Cardiac muscle cell (in vitro differentiated cells and primary cell): ENCODE measurements at places on chromosomes 7 and 10.

DNA sequence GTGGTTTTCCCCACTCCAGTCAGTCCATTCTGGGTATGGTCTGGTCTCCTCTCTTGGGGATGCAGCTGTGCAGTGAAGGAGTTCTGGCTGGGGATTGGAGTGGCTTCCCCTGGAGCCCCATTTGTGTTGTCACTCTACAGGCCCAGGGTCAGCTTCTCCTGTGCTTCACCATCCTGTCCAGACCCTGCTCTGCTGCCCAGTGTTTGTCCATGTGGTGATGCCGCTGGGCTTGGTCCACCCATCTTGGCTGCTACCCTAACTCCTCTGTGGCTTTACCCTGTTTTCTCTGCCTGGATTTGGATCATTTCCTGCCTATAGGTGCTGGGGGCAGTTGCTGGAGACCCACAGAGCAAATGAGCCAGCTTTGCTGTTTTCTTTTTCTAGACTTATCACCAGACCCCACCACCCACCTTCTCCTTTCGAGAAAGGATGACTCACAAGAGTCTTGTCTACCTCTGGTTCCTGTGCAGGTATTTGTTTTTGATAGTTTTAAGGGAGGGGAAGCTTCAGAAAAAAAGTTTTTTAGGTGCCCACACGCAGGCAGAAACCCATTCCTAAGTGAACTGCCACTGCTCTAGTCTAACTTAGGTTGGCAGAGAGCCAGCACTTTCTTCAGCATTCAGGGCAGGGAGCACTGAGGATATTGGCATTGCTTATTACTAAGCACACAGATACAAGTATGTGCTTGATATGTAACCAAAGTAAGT is 8.5 kb downstream of the ZDHHC16 start:
- DNase-seq = peak; percentile 29

GRCh38 chr10:35925493-35925892 is 283.4 kb upstream of the FZD8 start:
- no peak for DNase-seq

GRCh38 chr10:580778-581177 is 108.7 kb downstream of the DIP2C start:
- DNase-seq = no peak

GRCh38 chr7:88668591-88668990 is 90.9 kb upstream of the ZNF804B start:
- DNase-seq = no peak

- DNase-seq = peak; percentile 23
These were observed 6.2 kb downstream of the HHEX start for GRCh38 chr10:92695679-92696605.

DNA sequence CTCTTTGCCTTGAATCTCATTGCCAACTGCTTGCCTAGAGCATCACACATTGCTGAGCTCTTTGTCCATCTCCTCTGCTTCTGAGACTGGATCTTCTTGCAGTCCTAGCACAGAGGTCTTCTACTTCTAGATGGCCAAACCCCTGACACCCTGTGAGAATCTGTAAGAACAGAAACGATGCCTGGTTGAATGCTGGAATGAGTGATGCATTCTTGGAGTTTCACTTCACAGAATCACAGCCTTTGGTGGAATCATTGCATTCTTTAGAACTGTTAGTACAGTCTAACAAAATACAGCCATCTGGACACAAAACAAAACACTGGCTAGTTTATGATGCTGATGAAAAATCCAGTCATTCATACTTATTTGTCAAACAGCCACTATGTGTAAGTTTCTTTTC is 141.7 kb upstream of the ITGB1 start:
- no peak for DNase-seq

GRCh38 chr7:116211913-116212596 is 1.7 kb downstream of the TES start:
- peak; percentile 57 for DNase-seq

GRCh38 chr7:93629291-93629801 is 54.8 kb upstream of the CALCR start:
- no peak for DNase-seq

- peak; percentile 6 for DNase-seq
These were observed 364.6 kb upstream of the PODXL start for GRCh38 chr7:131921016-131921415.

DNA sequence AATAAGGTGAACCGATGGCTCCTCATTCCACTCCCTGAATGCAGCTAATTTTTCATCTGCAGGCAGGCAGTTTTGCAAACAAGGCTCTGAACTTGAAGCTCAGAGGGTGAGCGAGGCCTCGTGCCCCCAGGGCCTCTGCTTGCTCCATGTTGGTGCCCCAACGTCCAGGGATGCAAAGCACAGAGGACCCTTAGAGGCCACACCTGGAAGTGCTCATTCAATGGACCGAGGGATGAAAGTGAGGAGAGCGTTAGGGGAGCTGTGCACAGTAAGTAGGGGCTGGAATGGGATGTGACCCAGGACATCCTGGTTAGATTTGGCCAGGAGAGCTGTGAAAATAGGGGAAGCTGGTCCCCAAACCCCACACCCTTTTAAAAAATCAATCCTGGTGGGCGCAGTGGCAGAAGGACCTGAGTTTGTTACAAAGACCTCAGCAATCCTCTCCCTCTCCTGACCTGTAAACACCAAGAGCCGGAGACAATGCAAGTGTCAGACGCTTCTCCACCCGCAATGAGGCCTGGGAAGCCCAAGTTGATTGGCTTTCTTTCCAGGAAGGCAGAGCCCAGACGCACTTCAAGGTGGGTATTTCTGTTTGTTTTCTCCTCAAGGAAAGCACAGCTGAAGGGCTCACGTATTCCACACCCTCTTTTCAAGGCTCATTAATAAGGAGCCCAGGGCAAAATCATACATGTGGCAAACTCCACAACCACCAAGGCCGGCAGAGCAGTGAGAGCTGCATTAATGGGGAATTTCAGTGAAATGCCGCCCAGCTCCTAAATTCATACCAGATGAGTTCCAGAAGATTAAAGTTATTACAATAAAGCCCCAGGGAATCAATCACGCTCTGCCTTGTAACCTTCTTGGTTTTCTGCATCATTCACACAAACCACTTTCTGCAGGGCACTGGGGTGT is 14.1 kb upstream of the CXCL12 start:
- no peak for DNase-seq

GRCh38 chr7:95874541-95875265 is 102.3 kb downstream of the DYNC1I1 start:
- DNase-seq = no peak

DNA sequence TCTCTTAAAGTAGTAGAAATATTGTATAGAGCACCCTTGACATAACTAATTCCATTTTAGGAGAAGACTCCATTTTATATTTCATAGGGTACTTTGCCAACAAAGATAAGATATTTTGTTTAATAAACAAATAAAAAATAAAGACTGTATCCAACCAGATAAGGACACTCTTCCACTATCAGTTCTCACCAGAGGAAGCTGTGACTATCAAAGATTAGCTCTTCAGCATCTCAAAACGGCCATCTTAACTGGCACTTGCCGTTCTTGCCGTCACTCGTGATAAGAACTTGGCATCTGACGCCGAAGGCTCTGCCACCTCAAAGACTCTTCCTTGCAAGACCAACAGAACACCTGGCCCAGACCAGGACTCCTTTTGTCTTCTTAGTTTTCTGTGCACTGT is 26.3 kb upstream of the AKR1B1 start:
- DNase-seq = no peak

DNA sequence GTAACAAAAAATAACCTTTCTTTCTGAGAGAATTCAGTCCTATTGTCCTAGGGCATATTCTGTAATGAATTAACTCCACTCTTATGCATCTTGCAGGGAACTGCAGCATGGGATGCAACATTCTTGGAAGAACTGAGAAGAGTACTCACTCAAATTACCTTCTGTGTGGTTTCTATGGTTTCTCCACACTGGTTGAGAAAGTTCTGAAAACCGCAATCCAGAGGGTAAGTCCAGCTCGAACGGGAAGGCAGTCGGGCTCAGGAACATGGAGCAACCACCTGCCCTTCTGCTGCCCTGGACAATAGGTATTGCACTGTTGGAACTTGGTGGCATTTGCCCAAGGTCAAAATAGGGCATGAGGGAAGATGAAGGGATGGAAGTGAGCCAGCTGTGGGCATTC is 59.6 kb upstream of the CDK13 start:
- DNase-seq = no peak

- no peak for DNase-seq
These were observed 149.4 kb downstream of the ZNF248 start for GRCh38 chr10:37707829-37708578.

DNA sequence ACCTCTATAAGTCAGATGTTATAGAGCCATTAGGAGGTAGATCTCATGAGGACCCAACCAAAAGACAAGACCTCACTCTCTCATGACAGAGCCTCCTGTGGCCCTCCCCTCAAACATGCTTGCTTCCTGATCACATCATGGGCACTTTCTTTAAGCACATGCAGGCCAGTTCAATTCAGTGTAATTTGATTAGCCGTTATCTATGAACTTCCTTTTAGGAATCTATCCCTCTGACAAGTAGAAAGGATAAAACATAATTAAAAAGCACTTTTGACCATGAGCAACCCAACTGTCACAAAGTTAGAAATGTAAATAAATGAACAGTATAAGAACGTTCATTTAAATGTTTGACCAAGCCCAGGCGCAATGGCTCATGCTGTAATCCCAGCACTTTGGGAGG is 27.7 kb upstream of the TMEM254 start:
- DNase-seq = no peak

- no peak for DNase-seq
These were observed 360.8 kb downstream of the CRPPA start for GRCh38 chr7:16060502-16060901.

DNA sequence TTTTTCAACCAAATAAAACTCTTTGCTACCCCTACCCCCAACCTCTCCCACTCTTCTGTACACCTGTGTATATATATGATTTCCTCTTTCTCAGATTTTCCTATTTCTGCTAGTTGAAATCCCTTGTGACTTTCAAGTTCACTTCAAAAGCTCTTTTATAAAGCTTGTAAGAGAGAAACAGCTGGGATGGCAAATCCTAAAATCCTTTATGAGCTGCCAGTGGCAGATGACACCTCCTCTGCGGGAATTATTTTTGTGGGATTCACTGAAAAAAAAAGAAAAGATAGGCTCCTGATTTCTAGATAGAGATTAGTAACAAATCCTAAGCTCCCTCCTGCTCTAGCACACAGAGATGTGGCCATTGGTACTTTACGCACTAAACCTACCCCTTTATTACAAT is 92.9 kb downstream of the AHR start:
- no peak for DNase-seq

- DNase-seq = no peak
These were observed 19.1 kb downstream of the DPYSL4 start for GRCh38 chr10:132205650-132206376.

DNA sequence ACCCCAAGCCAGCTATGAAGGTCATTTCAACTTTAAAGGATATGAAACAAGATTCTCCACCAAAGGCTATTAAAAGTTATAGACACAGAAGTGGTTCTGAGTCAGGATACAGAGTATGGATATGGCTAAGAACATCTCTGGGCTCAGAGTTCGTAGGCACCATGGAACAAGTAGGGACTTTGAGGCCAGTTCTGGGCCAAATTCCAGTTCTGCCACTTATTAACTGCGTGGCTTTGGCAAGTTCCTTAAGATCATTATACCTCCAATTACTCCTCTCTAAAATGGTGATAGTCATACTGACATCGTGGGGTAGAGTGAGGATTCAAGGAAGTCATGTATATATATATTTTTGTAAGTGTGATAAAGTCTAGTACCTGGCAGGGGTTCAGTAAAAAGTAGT is 105.8 kb upstream of the NFE2L3 start:
- no peak for DNase-seq

DNA sequence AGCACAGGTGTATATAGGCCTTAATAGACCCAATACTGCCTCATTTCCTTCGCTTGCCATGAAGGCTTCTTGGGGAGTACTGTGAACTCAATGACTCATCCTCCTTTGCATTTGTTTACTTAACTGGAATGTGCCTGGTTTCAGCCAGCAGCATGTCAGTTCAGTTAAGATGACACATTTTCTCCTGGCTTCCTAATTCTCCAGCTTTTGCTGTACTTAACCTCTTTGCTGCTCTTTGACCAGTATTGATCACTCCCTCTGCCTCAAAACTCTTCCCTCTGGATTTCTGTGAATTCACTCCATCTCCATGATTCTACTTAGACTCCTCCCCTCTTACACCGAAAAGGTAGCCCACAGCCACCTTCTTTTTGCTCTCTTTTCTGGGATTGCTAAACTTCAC is 135.7 kb downstream of the MAGI2 start:
- no peak for DNase-seq

GRCh38 chr10:89118091-89118490 is 89.0 kb downstream of the CH25H start:
- DNase-seq = peak; percentile 35

DNA sequence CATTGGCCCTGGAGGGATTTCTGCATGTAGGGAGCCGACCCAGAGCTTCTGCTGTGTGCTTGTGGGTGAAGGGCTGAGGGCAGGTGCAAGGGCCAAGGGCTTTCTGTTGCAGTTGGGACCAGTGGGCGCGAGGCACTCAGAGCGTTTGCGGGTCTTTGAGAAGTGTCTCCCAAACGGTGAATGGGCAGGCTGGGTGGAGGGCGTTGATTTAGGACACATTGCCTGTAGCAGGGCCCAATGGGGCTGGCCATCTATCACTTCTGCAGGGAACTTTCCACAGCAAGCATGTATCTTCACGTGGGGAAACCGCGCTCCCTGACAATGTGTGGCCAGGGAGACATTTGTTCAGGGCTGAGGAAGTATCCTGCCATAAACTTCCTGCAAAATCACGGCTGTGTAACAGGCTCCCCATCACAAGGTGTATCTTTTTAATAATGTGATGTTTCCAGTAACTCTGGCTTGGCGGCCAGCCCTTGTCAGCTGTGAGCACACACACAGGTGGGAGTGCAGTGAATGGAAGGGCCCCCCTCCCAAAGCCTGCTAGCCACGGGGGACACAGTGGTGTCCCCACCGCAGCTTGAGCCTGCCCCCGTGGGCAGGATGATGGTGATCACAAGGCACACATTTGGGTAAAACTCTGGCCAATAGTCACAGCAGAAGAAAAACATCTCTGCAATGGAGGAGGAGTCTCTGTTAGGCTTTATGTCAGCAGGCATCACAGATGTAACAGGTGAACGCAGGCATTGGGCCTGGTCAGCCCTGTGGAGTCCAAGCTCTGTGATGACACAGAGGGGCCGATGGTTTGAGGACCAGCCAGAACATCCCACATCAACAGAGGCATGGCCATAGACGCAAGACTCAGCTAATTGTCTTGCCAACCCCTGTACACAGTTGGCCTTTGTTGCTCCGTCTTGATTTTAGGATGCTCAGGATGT is 84.3 kb downstream of the GLRX3 start:
- DNase-seq = no peak

DNA sequence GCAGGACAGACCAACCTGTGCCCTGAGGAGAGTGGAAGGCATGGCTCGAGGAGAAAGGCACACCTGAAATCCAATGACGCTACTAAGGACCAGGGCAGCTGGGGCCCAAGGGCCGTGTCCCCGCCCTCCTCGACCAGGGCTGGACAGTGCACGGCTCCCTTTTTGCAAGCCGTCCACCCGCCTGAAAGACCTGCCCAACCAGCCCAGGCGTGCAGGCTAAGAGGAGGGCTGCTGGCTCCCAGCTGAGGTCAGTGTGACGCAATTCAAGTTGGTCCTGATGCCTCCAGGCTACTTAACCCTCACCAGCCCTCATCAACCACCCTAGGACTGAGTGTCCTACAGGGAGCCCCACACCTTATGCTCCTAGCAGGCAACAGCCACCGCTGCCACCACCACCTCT is 69.3 kb downstream of the DLG5 start:
- no peak for DNase-seq
